ENCODE measurements at places on chromosomes 5 and 9. TPM values are rescaled to one million over a fixed set of nuclear protein-coding genes. Genes with fewer than 3 reads are reported as not detected.

C9orf153 gene
- total RNA-seq, result 0.22 TPM

DNA sequence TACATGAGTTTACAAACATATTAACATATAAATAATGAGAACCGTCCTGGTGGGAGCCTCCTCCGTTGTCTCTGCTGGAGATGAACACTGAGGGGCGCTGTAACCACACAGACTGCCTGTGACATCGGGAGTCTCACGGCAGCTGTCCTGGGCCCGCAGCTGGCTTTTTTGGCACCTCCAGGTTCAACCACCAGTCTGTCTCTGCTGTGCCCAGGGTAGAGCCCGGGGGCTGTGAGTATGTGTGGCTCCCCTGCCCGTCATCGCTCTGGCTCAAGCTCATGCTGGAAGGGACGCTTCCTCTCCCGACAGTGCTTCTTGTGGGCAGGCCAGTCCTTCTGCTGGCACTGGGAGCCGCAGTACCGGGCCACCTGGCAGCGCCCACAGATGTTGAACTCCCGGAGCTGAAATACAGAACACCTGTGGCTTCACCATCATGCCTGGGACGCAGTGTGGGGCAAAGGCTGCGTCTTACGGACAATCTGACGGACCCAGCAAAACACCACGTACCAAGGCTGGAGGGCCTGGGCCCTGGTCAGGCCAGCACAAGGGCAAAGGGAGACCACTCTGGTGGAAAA, 3.6 kb upstream of the DPH7 start:
- no peak for DNase-seq

DNA sequence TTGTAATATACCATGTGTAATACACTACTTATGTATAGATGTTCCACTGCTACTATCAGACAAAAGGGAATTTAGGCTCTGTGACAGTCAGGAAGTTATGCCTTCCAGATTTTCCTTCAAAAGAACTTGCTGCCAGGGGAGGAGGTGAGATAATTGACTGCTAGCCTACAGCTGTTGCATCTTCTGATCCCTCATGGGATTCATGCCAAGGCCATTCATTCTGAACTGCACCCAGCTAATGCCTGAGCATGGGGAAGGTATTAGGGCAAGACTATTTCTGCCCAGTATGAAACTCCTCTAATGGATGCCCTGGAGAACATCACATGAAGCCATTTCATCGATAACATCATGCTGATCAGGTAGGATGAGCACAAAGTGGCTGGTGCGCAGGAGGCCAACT, 746.5 kb upstream of the ZNF608 start:
- no peak for DNase-seq

- DNase-seq, result no peak
Observed at GRCh38 chr9:107153336-107153735, 129.7 kb upstream of the RAD23B start.

DNA sequence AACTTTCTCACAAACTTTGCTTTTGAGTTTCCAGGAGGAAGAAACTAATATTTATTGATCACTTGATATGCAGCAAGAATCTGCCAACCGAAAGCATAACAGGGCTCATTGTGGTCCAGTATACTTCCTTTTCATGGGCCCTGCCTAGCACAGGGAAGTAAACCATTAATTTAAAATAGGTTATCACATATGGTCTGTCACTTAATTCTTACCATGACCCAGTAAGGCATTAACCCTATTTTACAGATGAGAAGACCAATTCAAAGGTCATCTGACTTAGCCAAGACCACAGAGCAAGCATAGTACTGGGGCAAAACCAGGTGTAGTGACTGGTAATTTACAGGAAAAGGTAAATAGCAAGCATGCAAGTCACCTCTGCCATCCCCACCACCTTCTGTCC, 336.9 kb upstream of the DMAC1 start:
- DNase-seq, result no peak

- no peak for DNase-seq
Observed at GRCh38 chr9:136307215-136307750, 3.4 kb upstream of the CCDC187 start.

GRCh38 chr5:14443671-14444093, 137.9 kb upstream of the OTULINL start:
- DNase-seq, result no peak

GRCh38 chr5:93621327-93621798, 38.3 kb downstream of the NR2F1 start:
- peak; percentile 87 for DNase-seq

DNA sequence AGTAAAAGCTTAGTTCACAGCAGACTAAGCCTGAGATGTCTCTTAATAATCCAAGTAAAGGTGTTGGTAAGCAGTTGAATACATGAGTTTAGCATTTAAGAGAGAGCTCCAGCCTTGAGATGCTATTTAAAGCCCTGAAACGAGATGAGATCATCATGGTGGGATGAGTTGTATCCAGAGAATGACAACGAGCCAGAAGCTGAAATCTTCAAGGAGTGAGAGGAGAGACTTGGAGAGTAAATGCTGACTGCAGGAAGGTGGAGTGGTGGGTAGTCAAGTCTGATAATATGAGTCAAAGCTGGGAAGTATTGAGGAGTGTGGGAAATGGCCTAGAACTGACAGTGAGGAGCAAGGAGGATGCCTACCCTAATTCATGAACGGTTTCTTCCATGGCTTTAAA, 53.7 kb downstream of the PLAC8L1 start:
- no peak for DNase-seq

DNA sequence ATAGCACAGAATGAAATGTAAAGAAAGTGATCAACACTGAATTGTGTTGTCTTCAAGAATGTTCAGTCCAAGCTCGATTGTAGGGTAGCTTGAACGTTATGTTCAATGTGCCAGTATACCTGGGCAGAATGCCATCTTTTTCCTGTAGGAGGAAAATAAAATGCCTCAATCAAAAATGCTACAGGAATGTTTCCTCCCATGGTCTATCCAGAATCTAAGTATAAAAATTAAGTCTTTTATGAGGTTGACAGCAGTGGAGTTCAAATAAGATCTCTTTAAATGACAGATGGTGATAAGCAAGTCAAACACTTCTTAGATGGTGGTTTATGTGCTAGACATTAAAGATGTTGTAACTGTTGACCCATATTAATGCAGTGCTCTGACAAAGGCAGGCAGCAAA, 488.6 kb downstream of the CSNK1G3 start:
- DNase-seq, result no peak

GRCh38 chr5:54304040-54304439, 6.3 kb downstream of the ARL15 start:
- no peak for DNase-seq

- no peak for DNase-seq
Observed at GRCh38 chr9:6910032-6910431, 152.3 kb downstream of the KDM4C start.

DNA sequence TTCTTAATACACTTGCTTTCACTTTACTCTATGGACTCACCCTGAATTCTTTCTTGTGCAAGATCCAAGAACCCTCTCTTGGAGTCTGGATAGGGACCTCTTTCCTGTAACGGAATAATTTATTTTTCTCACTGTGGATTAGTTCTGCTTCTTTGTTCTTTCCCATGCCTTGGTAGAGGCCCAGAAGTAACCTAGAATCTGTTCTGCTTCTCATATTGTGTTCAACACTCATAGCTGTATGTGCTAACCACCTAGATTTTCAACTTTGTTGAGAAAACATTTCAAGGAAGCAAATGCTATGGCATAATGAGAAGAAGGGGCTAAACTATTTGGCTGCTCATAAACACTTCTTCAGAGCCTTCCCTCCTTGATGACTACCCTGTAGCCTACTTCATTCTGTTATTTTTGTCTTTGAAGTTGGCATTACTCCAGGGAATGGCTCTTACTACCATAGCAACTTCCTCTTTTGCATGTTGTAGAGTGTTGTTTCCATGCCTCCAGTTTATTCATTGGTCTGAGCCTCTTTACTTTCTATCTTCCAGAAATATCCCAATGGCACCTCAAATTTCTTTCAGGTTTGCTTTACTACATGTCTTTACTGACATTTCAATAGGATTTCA, 74.3 kb downstream of the KIAA0825 start:
- no peak for DNase-seq

- no peak for DNase-seq
Observed at GRCh38 chr9:35579130-35579529, 25.9 kb upstream of the TESK1 start.
